Fibroblast of the aortic adventitia (primary cell): ENCODE measurements at places on chromosomes 12 and 14. TPM values are rescaled to one million over a fixed set of nuclear protein-coding genes. Genes with fewer than 3 reads are reported as not detected.

GRCh38 chr12:110349096-110349495 is 54.4 kb downstream of the ANAPC7 start:
- DNase-seq = no peak

DNA sequence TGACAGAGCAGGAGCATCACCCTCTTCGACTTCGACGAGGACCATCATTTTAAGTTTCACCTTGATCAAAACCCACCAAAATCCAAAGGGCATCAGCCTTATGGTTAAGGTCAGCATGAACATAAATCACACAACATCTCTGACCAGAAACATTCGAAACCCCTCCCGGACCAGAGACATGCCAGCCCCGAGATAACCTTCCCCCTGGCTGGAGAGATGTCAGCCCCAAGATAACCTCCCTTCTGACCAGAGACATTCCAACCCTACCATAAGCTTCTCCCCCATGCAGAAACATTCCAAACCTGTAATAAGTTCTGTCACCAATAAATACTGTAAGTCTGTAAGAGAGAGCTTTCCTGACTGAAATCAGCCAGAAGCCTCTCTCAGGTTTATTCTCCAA is 6.3 kb downstream of the PCNX4 start:
- no peak for DNase-seq

- DNase-seq = no peak
These were observed 3.5 kb downstream of the KRT7 start for GRCh38 chr12:52236386-52237050.

GRCh38 chr12:91355150-91356006 is 172.8 kb upstream of the DCN start:
- DNase-seq = peak; percentile 87

DNA sequence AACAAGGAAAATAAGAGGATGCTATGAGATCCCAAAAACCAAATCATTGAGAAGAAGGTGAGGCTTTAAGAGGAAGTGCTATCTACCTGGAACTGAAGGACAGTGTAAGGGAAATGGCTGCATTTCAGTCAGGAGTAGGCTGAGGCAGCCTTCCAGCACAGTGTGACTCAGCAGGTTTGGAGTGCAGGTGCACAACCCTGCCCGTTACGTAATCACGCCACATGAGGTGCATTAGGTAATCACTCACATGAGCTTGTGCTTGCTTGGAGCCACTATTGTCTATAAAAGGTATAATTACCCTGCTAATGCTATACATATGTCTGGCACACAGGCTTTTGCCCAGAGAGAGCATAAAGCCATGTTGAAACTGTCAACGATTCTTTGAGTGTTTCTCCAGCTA is 74.9 kb downstream of the DIO2 start:
- DNase-seq = no peak

DNA sequence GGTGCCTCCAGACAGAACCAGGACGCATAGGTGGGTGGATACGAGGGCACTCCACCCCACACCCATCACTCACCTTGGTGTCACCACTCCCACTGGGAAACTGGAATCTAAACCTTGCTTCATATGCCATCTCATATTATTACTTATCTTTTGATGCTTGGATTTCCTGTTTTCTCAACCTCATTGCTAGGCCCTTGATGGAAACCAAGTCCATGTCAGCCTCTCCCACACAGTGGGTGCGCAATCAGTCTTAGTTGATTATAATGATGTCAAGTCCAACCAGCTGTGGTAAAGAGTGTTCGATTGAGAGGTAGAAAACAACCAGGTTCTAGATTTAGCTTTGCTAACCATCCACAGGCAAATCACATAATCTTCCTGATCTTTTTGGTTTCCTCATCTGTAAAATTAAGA is 584 bp upstream of the DDHD1 start:
- DNase-seq = no peak

DNA sequence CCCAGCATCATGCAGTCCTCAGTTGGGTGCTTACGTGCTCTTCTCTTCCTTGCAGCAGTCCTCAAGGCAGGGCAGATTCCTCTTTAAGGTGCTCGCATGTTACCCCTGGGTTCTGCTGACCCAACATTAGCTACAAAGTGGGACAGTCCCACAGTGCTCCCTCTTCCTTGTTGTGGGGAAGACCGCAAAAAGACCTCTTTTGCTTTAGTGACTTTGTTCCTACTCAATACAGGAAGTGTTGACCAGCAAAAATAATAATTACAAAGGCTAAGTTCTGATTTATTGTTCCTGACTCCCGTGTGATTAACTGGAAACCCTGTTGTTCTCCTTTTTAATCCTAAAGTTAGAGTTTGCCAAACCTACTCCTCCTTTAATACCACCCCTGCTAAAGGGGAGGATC is 13.7 kb downstream of the PIGH start:
- DNase-seq = no peak

DNA sequence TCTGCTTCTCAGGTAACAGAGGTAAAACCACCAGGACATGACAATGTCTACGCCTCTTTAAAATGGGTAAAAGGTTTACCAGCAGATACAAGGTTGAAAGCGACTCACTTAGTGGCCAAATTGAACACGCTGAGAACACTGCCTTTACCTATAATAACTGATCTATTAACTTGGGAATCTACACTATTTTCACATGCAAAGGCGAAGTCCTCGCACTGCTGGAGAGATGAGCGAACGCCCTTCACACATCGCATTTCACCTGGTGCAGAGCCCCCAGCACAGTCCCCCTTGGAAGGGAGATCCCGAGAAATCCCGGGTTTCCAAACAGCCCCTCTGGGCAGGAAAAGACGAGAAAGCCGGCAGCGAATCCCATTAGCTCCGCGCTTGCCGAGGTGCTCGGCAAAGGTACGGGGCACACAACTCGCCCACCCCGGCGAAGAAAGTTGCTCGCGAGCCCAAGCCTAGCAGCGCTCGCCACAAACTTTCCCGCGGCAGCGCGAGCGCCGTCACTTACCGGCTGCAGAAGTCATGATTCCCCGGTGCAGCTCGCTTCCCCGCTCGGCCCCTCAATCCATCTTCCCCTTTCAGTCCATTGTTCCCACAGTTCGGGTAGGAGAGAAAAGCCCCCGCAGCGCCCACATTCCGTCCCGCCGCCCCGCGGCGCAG is 423 bp downstream of the FGD6 start:
- no peak for DNase-seq

GRCh38 chr12:101648195-101648594 is 49.2 kb upstream of the CHPT1 start:
- DNase-seq = no peak

- no peak for DNase-seq
These were observed 103.5 kb downstream of the WSCD2 start for GRCh38 chr12:108232565-108232964.

The GPRC5A gene
- total RNA-seq = 5.4 and 15.5 TPM in 2 replicates

The PNP gene
- total RNA-seq = 14.7 and 39.2 TPM in 2 replicates

The KCNA1 gene
- total RNA-seq = 0.18 and 0.41 TPM in 2 replicates

The SLC22A17 gene
- total RNA-seq = 9.6 and 13.4 TPM in 2 replicates

The DCN gene
- 1,482 and 2,298 TPM in 2 replicates for total RNA-seq

The FSCB gene
- total RNA-seq = 0.09 and 1.4 TPM in 2 replicates

The KRT73 gene
- not detected in 2 replicates for total RNA-seq
